ENCODE measurements at places on chromosomes 1 and 21.
A peak's percentile ranks its signal among the peaks of the same experiment; 100 is the strongest.

DNA sequence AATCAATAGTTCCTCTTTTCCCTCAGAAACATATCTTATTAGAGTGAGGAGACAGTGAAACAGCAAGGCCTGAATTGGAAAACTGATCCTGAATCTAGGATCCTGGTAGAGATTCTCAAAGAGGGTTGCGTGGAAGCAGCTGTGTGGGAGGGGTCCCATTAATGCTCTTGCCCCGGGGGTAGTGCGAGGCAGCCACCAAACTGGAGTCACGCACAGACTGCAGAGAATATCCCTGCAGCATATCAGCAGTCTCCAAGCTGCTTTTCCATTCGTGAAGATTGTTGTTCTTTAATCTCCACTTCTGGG lies 150.1 kb downstream of the DISC1 start:
- no peak for DNase-seq

DNA sequence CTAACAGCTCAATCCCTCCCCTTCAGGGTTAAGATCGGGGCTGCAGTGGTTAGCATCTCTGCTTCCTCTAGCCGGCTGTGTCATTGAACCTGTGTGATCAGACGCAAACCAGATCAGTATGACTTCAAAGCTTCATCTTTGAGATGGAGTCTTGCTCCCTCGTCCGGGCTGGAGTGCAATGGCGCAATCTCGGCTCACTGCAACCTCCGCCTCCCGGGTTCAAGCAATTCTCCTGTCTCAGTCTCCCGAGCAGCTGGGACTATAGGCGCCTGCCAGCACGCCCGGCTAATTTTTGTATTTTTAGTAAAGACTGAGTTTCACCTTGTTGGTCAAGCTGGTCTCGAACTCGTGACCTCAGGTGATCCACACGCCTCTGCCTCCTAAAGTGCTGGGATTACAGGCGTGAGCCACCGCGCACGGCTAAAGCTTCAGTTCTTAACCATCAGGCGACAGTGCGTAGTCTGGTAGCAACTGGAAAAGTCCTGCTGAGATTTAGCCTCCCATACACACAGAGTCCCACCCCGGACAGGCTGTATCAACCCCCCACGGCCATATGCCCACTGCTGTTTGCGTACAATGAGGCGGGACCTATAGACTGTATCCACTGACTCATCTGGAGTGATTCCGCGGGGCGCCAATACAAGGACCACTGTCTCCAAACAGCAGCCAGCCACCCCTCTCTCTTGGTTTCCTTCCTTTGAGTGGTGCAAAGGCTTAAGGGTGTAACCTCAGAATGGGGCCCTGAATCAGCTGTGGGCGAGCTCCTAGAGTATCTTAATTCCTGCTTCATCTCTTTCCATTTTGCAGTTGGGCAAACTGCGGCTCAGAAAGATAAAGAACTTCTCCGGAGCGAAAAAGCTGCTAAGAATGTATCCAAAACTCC lies 23.3 kb downstream of the CELA3A start:
- peak; percentile 75 for DNase-seq

DNA sequence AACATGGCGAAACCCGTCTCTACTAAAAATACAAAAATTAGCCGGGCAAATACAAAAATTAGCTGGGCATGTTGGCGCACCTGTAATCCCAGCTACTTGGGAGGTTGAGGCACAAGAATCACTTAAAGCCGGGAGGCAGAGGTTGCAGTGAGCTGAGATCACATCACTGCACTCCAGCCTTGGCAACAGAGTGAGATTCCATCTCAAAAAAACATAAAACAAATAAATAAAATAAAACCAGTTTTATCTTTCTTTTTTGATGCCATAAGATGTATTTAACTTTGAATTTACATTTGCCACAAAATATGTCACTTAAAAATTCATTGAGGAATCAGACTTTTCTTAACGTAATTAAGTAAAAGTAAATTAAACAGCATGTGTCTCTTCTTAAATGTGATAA lies 113.3 kb upstream of the ERRFI1 start:
- no peak for DNase-seq

- DNase-seq = no peak
Measured at GRCh38 chr1:45009956-45010854, 919 bp downstream of the HECTD3 start.

- peak; percentile 71 for DNase-seq
Measured at GRCh38 chr21:45554477-45555175, 12.4 kb upstream of the SLC19A1 start.

- DNase-seq = no peak
Measured at GRCh38 chr1:109371341-109371739, 26.4 kb downstream of the SORT1 start.

GRCh38 chr1:221981461-221981860 lies 239.6 kb upstream of the DUSP10 start:
- no peak for DNase-seq

DNA sequence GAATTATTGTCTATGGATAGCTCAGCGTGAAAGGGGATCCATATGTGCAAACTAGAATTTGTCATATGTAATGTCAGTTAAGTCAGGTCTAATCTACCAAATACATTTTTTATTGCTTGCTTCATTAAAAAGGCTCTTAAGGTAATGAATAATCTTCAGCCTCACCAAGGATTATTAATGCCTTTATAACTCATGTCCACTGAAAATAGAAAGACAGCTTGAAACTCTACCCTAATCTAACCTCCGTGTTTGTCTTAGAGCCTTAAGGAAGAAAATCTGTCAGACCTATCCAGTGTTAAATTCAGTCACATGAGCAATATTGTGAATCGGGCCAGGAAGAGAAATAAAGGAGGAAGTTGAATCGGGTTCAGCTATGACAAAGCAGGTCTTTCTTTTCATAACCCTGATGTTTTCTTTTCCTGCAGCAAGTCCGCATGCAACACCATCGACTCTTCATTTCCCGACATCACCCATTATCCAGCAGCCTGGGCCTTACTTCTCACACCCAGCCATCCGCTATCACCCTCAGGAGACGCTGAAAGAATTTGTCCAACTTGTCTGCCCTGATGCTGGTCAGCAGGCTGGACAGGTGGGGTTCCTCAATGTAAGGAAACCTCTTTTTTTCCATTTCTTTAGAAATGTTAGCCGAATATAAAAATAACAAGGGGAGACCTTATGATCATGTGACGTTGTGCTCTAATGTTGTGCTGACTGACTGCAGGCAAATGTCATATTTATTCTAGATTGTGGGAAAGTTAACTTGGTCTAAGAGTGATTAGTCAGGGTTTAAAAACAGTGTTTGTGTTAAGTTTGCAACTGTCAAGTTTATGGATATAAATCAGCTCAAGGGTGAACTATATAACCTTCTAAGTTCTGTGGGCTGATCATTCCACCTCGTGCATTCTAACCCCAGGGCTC lies 321.0 kb downstream of the TM2D1 start:
- no peak for DNase-seq

GRCh38 chr1:166953491-166953890 lies 21.8 kb downstream of the ILDR2 start:
- no peak for DNase-seq

- no peak for DNase-seq
Measured at GRCh38 chr1:169468982-169469381, 16.8 kb downstream of the SLC19A2 start.

DNA sequence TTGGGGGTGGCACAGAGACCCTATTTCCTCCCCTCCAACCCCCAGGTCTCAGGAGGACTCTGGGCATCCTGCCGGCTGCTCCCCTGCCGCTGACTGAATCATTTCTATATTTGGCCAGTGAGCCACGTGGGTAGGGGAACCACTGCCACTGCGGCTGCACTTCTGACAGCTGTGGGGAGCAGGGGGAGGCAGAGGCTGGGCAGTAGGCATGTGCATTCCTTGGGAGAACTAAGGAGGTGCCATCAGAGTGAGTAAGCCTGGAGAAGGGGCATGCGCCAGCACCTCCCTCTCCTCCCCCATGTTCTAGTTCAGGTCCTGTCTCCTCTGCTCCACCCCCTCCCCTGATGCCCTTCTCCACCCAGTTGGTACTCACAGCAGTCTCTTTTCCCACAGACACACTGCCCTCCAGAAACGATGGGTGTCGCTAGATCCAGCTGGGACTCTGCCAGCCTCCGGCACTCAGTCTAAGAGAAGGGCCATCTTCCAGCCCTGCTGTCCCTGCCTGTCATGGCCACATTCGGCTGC lies 12.0 kb downstream of the PPFIA4 start:
- DNase-seq = no peak

- DNase-seq = no peak
Measured at GRCh38 chr1:204830747-204831146, 39.9 kb upstream of the NFASC start.

DNA sequence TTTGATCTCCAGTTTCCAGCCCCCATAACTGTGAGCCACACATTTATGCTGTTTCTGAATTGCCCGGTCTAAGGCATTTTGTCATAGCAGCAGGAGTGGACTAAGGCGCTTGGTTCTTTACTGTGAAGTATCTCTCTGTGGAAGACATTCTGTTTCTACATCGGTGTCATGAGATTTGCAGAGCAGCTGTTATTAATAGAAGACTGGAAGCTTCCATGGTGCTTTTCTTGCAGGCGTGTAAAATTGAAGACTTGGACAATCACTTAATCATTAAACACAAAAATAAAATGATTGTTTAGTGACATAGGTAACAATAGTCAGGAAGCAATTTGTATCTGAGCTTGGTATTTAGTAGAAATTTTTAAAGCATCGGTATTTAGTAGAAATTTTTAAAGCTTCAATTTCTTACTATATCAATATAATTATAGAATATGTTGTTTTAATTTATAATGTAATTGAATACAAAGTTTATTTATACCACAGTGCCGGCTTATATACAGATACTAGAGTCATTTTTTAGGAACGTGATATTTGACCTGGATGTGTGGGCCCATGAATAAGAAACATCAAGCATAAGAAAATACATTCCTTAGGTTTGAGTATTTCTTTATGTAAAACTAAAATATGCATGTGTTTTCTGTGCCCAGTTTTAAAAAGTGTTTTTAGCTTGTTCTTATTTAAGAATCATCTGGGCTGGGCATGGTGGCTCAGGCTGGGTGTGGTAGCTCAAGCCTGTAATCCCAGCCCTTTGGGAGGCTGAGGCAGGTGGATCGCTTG lies 60.6 kb upstream of the COL6A1 start:
- DNase-seq = no peak

DNA sequence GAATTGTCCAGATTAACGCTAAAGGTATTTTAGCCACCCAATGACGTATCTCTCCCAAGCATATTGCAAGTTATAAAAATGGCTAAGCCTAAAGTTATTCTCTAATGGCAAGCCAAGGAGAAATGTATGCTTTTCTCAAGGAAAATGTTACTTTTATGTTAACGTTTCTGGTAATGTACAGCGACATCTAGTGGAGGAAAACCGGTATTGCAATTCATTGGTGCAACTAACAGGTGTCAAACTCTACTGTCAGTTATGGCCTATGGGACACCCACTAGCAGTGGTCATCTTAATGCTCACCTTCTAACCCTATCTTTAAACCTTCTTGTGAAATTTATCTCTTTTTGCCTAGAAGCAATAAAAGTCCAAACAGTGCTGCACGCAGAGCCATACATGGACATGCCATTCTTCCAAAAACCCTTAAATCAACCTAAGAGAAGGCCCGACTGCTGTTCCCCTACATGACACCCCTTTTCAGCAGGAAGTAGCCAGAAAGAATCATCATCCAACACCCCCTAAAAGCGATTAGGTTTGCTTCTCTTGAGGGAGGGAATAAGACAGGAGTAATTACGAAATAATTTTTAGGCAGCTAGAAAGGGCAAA lies 68.7 kb upstream of the LRIF1 start:
- peak; percentile 39 for DNase-seq
